ENCODE measurements at places on chromosomes 3 and 15.

GRCh38 chr3:49134471-49135265 lies 1.8 kb upstream of the LAMB2 start:
- no peak for DNase-seq

- no peak for DNase-seq
These were observed 3.2 kb downstream of the AEN start for GRCh38 chr15:88624156-88624970.

- DNase-seq = no peak
These were observed 300.6 kb downstream of the VPS13C start for GRCh38 chr15:61759639-61760038.

- no peak for DNase-seq
These were observed 954 bp upstream of the DGKG start for GRCh38 chr3:186362988-186363387.

- no peak for DNase-seq
These were observed 4.2 kb downstream of the EDEM1 start for GRCh38 chr3:5191555-5192304.

GRCh38 chr15:100863796-100864267 lies 15.8 kb upstream of the ALDH1A3 start:
- DNase-seq = no peak

- no peak for DNase-seq
These were observed 44.8 kb upstream of the TLE3 start for GRCh38 chr15:70142322-70143191.

DNA sequence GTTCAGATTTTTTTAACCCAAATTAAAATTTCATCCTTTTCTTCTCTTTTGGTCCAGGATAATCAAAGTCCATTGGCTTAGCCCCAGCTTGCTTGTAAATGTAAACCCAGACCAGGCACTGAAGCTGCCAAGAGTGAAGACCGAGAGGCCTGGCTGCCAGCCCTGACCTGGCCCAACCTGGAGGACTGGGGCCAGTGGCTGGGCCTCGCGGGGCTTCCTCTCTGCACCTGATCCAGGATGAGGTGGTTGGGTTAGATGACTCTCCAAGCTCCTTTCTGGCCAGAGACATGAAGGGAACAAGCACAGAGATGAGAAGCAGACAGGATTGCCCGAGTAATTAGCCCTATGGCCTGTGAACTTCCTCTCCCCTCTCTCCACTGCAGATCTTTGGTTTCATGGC lies 50.6 kb downstream of the CMTM6 start:
- DNase-seq = no peak

DNA sequence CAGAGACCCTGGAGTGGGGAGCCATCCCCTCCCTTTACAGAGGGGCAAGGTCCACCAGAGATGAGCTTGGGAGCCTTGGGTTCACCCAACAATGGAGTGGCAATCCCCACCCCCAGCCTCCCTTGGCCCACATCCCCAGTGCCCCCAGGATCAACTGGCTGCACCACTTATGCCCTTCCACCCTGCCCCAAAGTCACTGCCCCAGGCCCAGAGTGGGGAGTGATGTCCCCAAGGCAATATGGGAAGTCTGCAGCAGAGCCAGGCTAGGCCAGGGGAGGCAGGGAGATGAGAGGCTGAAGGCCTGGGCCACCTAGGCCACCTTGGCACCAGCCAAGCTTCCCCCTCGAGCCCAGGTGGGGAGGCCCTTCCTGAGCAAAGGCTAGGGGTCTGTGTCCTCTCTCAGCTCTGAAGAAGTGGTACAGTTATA lies 145.5 kb downstream of the SMAD6 start:
- no peak for DNase-seq

- DNase-seq = no peak
These were observed 7.4 kb downstream of the ZBTB47 start for GRCh38 chr3:42660898-42661297.

DNA sequence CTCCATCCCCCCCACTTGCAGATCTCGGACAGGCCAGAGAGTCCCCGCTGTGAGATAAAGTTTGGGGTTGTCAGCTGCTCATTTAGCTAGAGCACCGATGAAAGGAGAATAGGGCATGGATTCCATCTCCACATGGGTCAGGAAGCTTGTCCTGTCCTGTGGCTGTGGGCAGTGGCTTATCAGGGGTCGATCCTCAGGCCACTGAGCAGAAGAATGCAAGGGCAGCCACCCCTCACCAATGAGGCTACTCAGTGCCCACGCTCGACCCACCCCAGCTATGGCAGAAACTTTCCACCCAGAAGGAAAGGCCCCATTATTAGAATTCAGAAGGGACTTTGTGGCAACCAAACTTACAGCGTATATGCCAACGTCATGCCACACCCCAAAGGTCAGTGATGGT lies 43.3 kb downstream of the CPN2 start:
- no peak for DNase-seq

DNA sequence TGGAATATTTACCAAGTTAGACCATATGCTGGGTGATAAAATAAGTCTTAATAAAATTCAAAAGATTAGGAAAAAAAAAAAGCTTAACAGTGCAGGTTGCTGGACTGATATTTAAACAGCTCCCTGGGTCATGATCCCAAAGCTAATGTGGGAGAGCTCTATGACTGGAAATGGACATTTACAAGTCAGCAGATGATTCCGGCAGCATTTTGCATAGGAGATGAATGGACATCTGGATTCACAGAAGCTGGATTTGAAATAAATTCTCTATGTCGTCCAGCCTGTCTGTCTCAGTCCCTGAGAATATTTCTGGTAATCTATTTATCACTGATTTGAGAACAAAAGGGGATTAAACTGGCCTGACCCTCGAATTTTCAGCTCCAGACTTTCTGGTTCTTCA lies 52.3 kb upstream of the KLHL25 start:
- no peak for DNase-seq

DNA sequence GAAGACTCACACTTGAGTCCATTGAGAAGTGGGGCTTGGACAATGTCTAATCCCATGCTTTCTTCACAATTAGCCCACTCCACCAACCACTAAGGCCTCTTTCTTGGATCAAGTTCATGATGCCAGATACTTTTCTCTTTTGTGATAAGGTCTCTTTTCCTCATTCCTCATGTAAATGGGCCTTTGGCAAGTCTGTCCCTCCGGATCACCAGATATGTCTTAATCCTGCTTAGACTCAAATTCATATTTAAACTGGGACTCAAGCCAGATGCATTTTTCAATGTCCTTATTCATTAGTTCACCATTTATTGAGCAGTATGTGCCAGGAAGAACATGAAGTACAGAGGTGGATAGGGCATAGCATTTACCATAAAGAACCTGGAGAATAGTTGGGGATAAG lies 671.1 kb downstream of the TBL1XR1 start:
- no peak for DNase-seq

GRCh38 chr3:181578743-181579142 lies 133.0 kb upstream of the SOX2 start:
- DNase-seq = no peak

- DNase-seq = no peak
These were observed 31.2 kb downstream of the RFTN1 start for GRCh38 chr3:16482194-16482769.

GRCh38 chr3:174247687-174248152 lies 611.4 kb upstream of the NAALADL2 start:
- no peak for DNase-seq

DNA sequence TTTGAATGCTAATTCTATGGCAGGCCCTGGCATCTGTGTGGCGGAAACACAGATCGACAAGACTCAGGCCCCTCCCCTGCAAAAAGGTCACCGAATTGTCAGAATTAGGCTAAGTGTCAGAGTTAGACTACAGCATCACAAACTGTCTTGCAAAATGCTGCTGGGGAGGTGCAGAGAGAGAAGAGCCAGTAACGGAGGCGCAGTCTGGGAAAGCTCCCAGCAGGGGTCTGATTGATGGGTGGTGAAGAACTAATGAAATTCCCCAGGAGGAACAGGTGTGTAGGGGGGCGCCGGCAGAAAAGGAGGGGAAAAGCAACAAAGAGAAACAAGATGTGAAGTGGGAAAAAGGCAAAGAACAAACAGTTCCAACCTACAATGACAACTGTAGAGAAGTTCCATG lies 72.7 kb upstream of the TAMM41 start:
- no peak for DNase-seq

- DNase-seq = no peak
These were observed 297.2 kb upstream of the C2CD4B start for GRCh38 chr15:62462268-62462667.

DNA sequence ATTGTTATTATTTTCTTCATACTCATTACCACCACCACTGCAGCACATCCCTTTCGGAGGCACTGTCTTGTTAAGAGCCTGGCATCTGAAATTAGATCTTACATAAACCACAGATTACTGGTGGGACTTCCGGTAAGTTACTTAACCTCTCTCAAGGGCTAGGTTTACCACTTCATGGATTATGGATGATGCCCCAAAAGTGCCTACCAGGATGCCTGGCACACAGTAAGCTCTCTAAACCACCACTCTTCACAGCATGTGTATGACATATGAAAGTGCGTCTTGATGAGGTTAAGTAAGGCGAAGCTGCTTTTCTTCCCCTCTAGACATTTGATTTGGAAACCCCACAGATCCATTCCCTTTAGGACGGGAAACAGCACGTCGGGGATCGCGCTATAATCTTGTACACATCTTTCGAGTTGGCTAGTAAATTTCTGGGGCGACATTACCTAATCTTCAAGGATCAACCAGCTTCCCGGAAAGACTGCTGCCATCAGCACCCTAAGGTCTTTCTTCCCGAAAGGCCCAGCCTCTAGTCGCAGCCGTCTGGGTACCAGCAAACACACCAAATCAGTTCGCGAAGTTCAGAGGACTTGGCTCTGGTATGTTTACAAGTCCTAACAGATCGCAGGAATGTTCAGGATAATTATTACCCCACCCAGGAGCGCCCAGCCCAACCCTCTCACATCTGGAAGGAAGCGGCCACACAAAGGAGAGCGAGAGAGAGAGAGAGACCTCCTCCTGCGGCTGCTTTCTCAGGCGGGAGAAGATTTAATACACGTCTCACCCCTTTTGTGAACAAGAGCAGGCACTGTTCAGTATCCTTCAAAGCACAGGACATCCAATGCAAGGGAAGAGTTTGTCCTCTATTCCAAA lies 155.1 kb upstream of the FRMD4B start:
- DNase-seq = no peak

GRCh38 chr15:44719293-44719999 lies 8.1 kb downstream of the B2M start:
- DNase-seq = no peak

- no peak for DNase-seq
These were observed 211.1 kb upstream of the STT3B start for GRCh38 chr3:31321620-31322019.

DNA sequence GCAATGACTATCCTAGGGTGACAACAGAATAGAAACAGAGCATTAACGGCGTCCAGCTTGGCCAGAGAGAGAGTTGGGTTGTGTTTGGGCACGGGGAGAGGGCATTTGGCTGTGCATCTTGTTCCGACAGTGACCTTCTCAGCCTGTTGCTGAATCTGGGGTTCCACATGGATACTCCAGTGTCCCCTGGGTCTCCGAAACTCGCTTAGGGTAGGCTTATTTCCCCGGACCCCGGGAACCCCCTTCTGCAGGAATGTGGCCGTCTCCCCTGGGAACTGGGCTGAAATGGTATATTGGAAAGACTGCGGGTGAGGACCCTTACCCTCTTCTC lies 7.9 kb downstream of the SHOX2 start:
- no peak for DNase-seq

GRCh38 chr15:31046759-31047359 lies 54.7 kb downstream of the TRPM1 start:
- DNase-seq = no peak

DNA sequence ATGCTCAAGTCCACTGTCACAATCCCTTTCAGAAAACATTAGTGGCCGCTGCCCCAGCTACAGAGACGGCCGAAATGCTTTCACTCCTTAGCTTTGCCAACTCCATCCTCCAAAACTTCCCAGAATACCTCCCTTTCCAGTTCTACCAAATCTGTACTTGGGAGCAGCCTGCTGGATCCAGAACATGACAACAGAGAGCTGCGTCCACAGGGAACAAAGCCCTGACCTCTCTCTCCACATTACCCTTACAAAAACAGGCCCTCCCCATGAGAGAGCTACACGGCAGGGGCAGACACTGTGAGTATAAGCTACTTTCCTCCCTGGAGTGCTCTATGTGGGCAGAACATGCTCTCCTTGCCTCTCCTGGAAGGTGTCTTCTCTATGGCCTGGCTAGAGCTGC lies 6.3 kb downstream of the RBM15B start:
- DNase-seq = no peak

- no peak for DNase-seq
These were observed 1242.2 kb downstream of the OTOL1 start for GRCh38 chr3:162738784-162739183.

- no peak for DNase-seq
These were observed 68.0 kb downstream of the MRPL46 start for GRCh38 chr15:88399021-88399685.

GRCh38 chr3:99134986-99135385 lies 233.5 kb upstream of the DCBLD2 start:
- no peak for DNase-seq

- no peak for DNase-seq
These were observed 553.1 kb upstream of the CBLB start for GRCh38 chr3:106421909-106422308.

DNA sequence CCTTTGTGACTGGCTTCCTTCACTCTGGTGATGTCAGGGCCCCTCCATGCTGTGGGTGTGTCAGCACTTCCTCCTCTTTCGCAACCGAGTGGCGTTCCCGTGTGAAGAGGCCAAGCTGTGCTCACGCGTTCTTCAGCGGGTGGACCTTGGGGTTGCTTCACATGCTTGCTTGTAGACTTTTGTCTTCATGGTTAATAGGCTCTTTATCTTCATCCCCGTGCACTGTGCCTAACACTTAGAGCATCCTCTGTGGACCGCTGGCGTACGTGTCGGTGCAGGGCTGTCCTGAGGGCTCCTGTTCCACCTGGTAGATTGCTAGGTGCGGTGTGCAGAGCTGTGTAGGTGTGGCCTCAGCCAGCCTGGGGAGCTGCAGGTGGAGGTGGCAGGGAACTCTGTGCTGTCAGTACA lies 182.3 kb downstream of the OR4M2 start:
- DNase-seq = no peak

GRCh38 chr3:133444423-133444774 lies 44.5 kb downstream of the BFSP2 start:
- DNase-seq = no peak

GRCh38 chr15:67407786-67408185 lies 113.1 kb upstream of the C15orf61 start:
- DNase-seq = peak; percentile 82

DNA sequence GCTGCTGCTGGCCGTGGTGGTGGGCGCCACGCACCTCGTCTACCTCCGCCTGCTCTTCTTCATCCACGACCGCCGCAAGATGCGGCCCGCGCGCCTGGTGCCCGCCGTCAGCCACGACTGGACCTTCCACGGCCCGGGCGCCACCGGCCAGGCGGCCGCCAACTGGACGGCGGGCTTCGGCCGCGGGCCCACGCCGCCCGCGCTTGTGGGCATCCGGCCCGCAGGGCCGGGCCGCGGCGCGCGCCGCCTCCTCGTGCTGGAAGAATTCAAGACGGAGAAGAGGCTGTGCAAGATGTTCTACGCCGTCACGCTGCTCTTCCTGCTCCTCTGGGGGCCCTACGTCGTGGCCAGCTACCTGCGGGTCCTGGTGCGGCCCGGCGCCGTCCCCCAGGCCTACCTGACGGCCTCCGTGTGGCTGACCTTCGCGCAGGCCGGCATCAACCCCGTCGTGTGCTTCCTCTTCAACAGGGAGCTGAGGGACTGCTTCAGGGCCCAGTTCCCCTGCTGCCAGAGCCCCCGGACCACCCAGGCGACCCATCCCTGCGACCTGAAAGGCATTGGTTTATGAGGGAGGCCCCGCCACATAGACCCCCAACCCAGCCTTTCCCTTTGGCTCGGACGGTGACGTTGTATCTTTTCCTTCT lies 1.1 kb downstream of the GPR27 start:
- no peak for DNase-seq

Measured in NCI-H1417 (cell line).